Activated CD8-positive, alpha-beta memory T cell treated with anti-CD3 and anti-CD28 coated beads for 1 hour (primary cell): ENCODE measurements at places on chromosomes 1 and 21.

GRCh38 chr1:238484121-238484520 lies 593.4 kb upstream of the ZP4 start:
- DNase-seq, result no peak

- DNase-seq, result no peak
Observed at GRCh38 chr1:201259476-201260235, 23.6 kb upstream of the PKP1 start.

GRCh38 chr1:40439247-40439646 lies 11.0 kb upstream of the ZFP69B start:
- DNase-seq, result no peak

GRCh38 chr1:41455479-41456332 lies 28.8 kb downstream of the EDN2 start:
- no peak for DNase-seq

DNA sequence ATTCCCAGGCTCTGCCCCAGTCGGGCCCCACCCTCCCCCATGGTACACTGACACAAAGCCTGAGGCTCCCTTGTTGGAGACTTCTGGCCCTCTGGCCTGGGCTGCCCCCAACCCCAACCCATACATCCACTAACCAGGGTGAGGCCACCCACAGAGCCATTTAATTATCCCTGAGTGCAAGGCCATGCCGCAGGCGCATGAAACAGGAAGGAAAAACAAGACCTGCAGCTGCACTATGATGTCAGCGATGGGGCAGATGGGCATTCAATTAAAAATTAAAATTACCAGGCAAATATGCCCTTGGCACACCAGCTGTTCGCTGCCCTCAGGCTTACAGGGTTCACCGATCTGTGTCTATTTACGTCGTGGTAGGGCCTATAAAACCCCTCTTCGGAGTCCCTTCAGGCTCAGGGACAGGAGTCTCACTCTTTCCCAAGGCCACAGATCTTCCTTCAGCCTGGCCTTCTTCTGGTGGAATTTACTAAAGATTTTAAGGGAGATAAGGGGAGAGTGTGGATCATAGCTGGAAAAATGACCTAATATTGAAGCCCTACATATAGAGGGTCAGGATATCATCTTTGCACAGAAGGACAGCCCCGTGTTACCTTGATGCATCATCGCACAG lies 29.6 kb upstream of the RGS16 start:
- DNase-seq, result no peak

- no peak for DNase-seq
Observed at GRCh38 chr21:29366532-29366931, 67.8 kb downstream of the BACH1 start.
